ENCODE measurements at places on chromosomes 1 and 21.

- no peak for DNase-seq
These were observed 57.3 kb upstream of the DIRAS3 start for GRCh38 chr1:68107771-68108170.

GRCh38 chr21:36125512-36126207 is 9.2 kb upstream of the CBR3 start:
- no peak for DNase-seq

DNA sequence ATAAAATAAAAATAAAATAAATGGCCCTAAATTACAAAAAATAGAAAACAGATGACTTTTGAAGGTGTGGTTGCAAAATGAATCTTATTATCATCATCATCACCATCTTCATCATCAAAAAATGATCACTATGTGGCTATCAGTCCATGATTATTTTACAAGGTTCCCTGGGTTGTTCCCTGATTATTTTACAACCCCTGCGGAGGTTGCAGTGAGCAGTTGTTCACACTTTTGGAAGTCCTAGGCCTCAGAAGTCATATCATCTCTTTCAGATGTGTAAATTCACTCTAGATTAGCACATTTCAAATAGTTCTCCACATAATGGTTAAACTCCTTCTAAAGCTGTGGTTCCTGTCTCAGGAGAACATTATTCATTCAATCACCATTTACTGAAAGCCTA is 57.4 kb upstream of the NR5A2 start:
- no peak for DNase-seq

DNA sequence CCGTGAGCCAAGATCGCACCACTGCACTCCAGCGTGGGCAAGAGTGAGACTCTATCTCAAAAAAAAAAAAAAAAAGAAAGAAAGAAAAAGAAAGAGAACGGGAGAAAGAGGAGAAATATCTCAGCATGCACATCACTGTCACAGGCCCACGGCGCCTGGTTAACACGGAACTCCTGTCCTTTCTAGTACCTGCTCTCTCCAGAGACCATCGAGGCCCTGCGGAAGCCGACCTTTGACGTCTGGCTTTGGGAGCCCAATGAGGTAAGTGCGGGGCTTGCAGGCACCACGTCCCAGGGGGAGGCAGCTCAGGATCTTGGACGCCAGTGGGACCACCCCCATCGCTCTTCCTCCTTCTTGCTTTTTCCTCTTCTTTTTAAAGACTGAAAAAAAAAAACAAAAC is 100.4 kb downstream of the PDE9A start:
- no peak for DNase-seq

DNA sequence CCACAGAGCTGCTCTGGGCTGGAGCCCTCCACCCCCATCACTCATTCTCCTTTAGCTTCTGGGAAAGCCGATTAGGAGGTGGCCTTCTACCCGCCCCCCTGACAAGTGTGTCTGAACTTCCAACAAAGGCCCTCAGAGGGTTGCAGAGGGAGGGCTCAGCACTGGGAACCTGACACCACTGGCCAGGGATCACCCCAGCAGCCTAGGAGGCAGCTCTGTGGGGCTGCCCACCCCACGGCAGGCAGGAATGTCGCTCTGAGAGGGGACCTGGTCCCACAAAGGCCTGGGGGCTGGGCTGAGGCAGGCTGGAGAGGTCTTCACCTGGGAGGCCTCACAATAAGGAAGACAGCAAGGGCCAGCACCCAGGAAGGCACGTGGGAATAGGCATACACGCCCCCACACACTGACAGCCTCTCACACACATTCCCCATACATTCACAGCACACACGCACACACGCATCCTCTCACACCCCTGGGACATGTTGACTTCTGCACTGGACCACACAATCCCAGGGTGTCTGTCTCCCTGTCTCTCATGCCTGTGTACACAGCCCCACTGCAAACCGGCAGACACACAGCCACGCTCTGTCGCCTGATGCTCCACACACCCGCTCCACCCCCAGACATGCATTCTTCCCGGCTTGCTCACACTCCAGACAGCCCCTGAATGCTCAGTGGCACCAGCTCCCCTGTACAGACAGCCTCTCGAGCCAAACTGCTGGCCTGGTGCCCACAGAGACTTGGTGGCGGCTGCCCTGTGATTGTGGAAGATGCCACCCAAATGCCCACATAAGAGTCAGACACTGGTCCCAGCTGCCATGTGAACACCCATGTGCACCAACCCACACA is 30.7 kb downstream of the DMBX1 start:
- DNase-seq = no peak

- DNase-seq = no peak
These were observed 116.4 kb downstream of the PGBD5 start for GRCh38 chr1:230309646-230310177.

- DNase-seq = no peak
These were observed 75.0 kb upstream of the DPT start for GRCh38 chr1:168803806-168804510.

Measured in HFF-Myc (cell line).